PC-3 (cell line): ENCODE measurements at places on chromosomes 11 and 22. TPM values are rescaled to one million over a fixed set of nuclear protein-coding genes. Genes with fewer than 3 reads are reported as not detected.

DNA sequence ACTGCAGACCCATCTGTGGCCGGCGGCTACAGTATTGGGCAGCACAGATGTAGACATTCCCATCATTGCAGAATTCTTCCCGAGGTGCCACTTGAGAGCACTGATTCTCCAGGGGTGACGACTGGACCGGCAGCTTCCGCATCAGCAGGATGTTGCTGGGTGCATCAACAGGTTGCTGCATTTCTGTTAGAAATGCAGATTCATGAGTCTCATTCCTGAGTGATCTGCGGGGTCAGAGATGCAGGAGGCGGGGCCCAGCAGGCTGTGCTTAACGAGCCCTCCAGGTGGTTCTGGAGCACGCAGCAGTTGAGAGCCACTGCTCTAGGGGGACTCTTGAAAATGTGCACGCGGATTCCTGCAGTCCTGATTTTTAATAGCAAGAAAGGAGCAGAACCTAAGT, 321.8 kb downstream of the TBC1D22A start:
- DNase-seq = no peak

DNA sequence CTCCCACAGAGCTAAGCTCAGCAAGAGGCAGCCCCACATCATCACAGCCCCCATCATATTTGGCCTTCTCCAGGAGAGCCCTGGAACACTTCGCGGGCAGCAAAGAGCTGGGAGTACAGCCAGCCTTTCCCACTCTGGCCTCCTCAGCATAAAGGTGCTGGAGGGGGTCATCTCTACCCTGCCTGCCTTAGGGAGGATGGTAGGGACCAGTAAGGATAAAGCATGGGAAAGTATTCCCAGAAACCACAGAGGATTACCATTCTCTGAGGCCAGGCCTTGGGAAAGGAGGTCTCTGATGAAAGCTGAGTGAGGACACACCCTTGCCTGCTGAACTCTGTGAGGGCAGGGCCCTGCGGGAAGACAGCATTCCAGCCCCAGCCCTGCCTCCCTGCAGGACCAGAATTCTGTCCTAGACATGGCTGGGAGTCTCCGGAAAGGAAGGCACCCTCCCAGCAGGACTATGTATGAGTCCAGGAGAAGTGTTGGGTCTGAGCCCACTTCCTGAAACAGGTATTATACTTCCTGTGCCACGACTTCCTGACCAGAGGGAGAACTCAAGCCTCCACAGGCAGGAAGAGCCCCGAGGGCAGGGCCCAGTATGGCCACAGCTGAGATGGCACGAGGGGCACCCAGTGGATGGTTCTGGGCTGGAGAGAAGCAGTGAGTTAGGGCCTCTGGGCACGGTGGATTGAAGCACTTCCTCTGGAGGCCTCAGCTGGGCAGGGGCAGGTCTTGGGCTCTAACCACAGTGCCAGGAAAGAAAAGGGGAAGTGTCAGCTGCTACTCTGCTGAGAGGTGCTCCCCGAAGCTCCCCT, 12.9 kb upstream of the CASTOR1 start:
- DNase-seq = peak; percentile 67

DNA sequence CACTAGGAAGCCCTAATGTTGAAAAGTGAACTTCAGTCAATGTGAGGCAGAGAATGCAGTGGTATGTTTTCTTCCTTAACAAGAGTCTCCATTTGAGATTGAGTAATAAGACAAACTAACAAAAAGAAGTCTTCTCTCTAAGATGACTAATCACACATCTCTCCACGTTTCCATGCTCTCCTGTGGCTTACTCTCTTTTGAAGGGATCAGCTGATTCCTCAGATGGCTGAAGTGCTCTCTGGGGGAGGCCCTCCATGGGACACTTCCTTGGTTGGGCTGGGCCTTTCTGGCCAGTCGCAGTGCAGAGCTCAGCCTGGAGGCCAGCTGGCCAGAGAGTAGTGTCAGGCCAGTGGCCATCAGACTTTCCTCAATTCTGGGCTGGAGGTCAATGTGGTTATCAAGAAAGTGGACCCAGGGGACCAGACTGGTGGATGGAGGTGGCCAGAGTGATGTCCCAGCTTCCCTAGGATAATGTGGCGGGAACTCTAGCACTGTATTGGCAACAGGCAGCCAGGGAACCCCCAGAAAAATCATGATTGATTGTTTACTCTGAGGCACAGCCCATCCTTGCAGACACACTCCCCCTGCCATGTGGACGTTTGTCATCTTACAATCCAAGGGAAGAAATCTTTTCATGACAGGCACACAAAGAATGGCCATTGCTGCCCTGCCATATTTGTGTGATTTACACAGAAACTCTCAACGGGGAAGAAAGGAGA, 14.5 kb downstream of the CSRP3 start:
- no peak for DNase-seq

DNA sequence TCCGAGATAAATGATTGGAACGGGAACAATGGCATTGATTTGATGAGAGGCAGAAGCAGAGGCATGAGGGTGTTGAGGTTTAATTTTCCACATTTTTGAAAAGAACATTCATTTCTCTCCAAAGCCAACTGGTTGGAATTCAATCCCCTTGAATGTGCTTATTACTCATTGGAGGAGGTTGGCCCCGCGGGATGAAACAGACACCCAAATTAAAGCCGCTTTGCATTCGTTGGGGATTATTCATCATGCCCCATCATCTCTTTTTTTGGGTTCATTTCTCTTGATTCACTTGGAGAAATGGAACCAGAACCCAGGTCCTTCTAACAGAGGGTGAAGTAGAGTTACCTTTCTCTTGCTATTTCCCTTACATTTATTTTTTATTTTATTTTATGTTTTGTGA, 47.6 kb upstream of the PARVG start:
- no peak for DNase-seq

- DNase-seq = peak; percentile 18
These were observed 312.7 kb upstream of the B3GAT1 start for GRCh38 chr11:134724779-134725140.

GRCh38 chr11:75593286-75593915, 31.3 kb downstream of the SERPINH1 start:
- DNase-seq = no peak

DNA sequence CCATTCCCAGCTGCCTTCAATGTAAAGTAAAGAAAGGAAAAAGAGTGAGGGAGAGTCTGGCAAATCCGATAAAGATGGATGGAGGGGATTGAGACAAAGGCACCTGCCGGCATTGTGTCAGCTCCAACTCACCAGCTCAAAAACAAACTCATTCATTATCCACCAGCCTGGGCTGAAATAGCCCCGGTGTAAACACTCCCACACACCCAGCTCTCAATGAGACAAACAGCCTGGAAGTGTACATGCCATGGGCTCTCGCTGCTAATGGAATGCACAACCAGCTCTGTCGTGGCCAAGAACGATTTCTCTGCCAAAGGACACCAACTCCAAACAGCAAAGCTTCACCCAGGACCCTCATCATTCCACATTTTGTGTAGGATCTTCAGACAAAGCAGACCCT, 89.3 kb upstream of the OPCML start:
- DNase-seq = no peak

DNA sequence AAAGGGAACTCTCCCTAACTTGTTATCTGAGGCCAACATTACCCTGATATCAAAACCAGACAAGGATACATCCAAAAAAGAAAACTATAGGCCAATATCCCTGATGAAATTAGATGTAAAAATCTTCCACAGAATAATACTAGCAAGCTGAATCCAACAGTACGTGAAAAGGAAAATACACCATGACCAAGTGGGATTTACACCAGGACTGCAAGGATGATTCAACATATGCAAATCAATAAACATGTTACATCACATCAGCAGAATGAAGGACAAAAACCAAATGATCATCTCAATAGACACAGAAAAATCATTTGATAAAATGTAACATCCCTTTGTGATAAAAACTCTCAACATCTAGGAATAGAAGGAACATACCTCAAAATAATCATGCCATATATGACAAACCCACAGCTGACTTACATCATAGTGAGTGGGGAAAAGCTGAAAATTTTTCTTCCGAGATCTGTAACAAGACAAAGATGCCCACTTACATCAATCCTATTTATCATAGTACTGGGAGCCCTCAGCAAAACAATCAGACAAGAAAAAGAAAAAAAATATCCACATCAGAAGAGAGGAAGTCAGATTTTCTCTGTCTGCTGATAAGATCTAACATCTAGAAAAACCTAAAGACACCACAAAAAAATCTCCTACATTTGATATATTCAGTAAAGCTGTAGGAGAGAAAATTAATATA, 703.3 kb upstream of the ANO5 start:
- DNase-seq = no peak

GRCh38 chr22:24977370-24978221, 25.1 kb downstream of the KIAA1671 start:
- no peak for DNase-seq

- peak; percentile 22 for DNase-seq
These were observed at the start of gene KCNK7 for GRCh38 chr11:65595543-65596281. KCNK7 (minus strand) TSS chr11:65595800; CDS start chr11:65595772, 28 bp downstream.

- no peak for DNase-seq
These were observed 916.5 kb upstream of the FAT3 start for GRCh38 chr11:91308069-91308468.

DNA sequence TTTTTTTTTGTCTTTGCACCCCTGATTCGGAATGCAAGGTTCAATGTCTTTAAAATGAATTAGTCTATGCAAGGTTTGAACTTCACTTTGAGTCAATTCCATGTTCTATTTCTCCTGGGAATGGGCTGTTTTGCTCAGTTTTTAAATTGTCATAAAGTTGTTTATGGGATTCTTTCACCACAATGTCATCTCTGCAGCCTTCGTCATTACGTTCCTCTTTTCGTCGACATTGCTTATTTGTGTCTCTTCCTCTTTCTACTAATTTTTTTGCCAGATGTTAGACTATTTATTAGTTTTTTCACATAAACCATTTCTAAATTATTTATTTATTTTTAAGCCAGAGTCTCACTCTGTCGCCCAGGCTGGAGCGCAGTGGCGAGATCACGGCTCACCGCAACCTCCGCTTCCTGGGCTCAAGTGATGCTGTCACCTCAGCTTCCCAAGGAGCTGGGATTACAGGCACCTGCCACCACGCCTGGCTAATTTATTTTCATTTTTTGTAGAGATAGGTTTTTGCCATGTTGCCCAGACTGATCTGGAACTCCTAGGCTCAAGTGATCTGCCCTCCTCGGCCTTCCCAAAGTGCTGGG, 7.1 kb upstream of the TNNT3 start:
- no peak for DNase-seq

GRCh38 chr11:98589967-98590366, 430.8 kb upstream of the CNTN5 start:
- DNase-seq = no peak

- peak; percentile 93 for DNase-seq
These were observed 31.7 kb downstream of the TPCN2 start for GRCh38 chr11:69080257-69080995.

DNA sequence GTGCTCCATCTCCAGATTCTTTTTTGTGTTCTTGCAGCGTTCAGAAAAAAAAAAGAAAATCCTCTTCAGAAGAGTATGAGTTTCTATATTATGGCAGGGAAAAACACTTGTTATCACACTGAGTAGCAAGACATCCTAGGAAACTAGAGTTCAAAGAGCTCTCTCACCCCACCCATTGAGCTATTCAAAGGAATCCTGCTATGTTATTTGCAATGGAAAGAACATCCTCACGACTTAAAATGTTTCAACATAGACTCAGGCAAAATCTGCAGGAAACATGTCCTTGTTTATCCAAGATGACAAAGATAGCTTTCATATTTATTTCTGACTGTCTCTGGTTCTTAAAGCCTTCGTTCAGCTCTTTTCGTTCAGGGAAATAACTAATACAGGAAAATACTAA, 331.6 kb upstream of the ANO5 start:
- DNase-seq = no peak

DNA sequence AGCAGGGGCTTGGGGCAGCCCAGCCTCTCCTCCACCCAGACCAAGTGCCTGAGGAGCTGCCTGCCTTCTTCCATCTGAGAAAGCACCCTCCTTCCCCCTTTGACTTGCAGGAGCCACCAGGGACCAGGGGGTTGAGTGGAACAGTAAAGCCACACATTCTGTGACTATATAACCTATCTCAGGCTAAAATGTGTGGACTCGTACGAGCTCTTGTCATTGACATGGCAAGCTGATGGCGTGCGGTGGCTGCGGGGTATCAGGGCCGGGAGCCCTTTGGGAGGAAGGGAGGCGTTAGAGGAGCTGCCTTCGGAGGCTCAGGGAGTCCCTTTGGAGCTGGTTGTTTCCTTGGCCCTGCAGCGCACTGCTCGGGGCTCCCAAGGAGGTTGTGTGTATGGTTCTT, 84.5 kb downstream of the CEP164 start:
- no peak for DNase-seq

- DNase-seq = no peak
These were observed 266.4 kb downstream of the KCNA4 start for GRCh38 chr11:29750392-29750791.

NCAPH2 gene
- 75.4 and 92.1 TPM in 2 replicates for total RNA-seq

MISFA gene
- 0.36 TPM in 1 of 2 replicates, not detected in the other for total RNA-seq

CATSPER1 gene
- 0.17 and 1.1 TPM in 2 replicates for total RNA-seq

OR6A2 gene
- total RNA-seq = 0.06 and 0.07 TPM in 2 replicates

TMEM191C gene
- total RNA-seq = 6.4 and 6.7 TPM in 2 replicates

LUZP2 gene
- 0.11 and 0.46 TPM in 2 replicates for total RNA-seq

SLC1A2 gene
- 0.18 TPM in 1 of 2 replicates, not detected in the other for total RNA-seq

GRM5 gene
- total RNA-seq = not detected in 2 replicates

SHANK3 gene
- total RNA-seq = 3.7 and 6.8 TPM in 2 replicates
